LHCN-M2 (cell line): ENCODE measurements at places on chromosomes 1 and 21.

GRCh38 chr21:36567216-36567885, 87.4 kb upstream of the CLDN14 start:
- no peak for DNase-seq

GRCh38 chr1:235409042-235409820, 42.0 kb downstream of the TBCE start:
- DNase-seq = no peak

- DNase-seq = no peak
Observed at GRCh38 chr1:30880678-30881318, 27.8 kb downstream of the SDC3 start.

- DNase-seq = peak; percentile 56
Observed at GRCh38 chr1:242811092-242811840, 286.8 kb upstream of the PLD5 start.
